Activated T-cell treated with anti-CD3 and anti-CD28 coated beads, Interleukin-2, amount 50 U/mL, for 72 hours (primary cell): ENCODE measurements at places on chromosomes 2 and 18.
A peak's percentile ranks its signal among the peaks of the same experiment; 100 is the strongest.

DNA sequence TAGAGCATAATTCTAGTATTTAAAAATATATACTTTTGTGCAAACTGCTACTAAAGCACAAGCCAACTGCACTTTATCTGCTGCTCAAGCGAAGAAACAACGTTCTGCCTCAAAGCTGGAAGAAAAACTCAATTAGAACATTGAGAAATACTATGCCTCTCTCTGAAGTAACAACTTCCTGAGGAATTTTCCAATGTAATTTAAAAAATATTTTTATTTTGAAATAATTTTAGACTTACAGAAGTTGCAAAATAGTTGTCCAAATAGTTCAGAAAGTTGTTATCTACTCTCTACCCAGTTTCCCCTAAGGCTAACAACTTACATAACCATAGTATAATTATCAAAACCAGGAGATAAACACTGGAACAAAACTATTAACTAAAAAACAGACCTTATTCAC is 12.3 kb upstream of the POLI start:
- DNase-seq: no peak

DNA sequence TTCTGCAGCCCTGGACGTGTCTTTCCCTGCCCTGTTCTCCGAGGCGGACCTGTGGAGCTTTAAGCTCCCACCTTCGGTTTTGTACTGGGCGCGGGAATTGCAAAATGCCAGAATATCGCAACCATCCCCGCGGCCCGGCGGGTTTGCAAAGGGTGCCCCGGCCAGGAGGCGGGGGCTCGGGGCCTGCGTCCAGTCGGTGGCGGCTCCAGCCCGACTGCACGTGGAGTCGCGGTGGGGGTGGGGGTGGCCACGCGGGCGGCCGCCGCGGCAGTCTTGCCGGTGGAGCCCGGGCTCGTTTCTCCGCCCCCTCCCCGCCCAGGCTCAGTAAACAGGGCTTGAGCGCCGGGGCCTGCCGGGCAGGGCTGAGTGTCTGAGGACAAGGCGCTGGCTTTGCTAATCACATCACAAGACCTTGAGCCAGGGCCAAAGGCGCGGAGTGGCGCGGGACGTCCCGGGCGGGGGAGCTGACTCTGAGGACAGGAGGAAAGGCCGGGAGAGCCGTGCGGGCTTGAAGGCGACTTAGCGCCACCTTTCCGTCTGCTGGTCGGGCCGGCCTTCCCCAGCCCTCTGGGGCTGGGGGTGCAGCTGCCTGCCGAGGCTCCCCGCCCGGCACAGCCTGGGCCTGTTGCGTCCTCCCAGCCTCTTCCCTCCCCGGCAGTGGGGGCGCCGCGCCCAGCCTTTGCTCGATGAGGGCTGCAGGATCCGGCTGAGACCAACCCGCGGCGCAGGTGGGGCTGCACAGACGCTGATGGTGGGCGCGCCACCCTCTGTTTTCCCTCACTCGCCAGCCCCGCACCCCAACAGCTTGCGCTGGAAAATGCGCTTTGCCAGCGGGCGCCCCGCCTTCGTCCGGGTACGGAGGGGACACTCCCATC is 786 bp upstream of the ZFP36L2 start:
- peak; percentile 77 for DNase-seq

DNA sequence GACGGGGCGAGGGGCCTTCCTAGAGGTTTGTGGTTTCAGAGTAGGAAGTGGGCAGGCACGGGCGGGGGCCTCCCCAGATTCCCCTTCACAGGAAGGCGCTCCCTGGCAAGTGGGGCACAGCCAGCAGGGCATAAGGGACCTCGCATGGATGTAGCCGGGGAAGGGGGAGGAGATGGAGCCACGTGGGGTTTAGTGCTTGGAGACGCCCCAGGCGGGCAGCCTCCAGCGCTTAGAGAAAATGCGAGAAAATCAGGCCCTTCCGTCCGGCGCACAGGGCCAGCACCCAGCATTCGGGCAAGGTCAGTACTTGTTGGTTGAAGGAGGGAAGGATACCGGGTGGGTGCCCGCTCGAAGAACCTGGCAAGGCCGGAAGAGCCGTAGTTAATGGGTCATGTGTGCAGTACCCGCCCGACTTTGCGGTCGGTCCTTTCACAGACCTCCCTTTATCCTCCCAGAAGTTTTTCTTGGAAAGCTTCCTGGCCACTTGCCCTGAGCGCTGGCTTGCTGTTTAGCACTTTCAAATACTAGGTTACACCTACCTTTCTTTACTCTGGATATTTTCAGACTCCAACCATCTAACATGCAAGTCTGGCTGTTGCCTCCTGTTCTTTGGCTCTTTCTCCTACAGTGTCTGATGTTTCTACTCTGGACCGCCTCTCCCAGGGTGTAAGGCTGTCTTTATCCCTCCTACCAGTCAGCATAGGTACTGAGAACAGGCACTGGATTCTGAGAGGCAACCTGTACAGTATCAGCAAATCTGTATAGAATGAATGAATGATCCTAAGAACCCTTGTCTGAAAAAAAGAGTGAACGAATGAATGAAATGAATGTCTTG is 78.1 kb downstream of the CIB4 start:
- DNase-seq: no peak

DNA sequence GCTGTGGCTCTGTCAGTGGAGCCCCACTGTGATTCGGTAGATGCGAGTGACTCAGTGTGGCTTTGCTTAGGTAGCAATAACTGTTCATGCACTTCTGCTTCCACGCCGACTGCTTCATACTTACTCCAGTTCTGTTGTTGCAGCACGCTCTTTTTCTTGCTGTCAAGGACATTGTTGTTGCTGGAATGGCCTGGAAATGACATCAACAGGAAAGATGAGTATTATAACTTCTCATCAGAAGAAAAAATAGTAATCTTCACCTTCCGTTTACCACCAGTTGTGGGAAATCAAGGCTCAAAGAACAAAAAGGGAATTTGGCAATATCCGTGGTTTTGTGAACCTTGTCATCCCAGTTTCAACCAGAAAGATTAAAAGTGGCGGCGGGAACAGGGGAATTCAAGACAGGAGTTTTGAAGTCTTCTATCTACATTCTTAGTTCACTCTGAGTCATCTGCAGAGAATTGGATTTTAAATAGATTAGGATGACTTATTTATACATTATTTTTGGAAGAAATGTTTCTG is 8.3 kb downstream of the TM4SF20 start:
- peak; percentile 10 for DNase-seq
